ENCODE measurements at places on chromosomes 2 and 18.

DNA sequence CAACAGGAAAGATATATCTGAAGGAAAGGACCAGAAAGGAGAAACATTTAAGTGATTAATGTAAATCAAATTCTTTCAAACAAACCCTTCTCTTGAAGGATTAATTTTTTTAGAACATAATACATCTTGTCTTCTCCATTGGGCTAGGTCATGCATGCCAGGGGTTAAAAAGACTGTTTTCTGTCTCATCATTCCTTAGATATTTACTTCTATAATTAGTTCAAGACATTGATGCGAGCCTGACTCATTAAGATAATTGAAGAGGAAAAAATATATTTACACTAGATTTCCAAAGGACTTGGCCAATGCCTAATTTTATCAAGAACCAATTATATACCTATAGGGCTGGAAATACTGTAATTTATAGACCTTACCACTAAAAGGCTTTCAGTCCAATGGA lies 166.6 kb upstream of the SETBP1 start:
- DNase-seq: no peak

DNA sequence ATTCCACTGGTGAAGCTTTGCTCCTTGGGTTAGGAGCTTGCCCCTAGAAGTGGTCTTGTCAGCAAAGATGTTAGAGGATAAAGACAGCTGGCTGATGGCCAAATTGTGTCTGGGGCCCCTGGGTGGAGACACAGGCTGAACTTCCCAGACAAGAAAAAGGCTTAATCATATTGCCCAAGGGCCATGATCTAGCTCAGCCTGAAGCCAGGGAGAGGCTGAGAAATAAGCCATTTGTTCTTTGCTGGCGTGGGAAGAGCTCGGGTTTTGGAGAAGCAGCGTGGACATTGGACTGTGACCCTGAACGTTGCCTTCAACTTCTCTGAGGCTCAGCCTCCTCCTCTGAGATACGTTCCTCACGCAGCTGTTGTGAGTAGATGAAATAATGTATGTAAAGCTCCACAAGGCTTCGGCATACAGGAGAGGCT lies 153.0 kb downstream of the ZFP36L2 start:
- DNase-seq: no peak

- DNase-seq: no peak
Measured at GRCh38 chr2:193929131-193929530, 1727.9 kb upstream of the SLC39A10 start.

DNA sequence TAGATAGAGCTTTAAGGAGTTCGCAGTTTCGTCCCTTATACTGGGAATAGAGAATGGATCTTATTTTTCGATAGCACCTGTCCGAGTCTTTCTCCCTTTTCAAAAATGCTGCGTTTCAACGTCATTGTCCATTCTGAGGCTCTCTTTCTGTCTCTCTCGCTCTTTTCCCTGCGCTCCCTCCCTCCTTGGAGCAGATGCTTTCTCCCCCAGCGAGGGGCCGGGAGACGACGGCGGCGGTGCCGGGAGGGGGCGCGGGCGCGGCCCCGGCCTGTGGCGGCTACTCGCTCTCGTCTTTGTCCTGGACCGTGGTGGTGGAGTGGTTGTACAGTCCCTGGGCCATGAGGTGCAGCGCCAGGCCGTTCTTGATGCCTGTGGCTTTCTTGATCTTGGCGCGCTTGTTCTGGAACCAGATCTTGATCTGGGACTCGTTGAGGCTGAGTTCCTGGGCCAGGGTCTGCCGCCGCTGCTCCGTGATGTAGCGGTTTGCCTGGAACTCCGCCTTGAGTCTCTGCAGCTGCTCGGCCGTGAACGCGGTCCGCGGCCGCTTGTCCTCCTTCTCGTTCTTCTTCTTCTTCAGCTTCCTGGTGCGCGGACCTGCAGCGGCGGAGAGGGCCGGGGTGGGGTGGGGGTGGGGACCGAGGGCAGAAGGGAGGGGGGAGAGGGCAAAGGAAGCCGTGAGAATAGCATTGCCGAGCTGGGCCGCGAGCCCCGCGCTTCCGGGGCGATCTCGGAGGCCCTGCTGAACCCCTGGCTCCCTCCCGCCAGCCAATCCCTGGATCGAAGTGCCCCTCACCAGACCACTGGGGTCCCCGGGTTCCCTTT lies 4.6 kb downstream of the EN1 start:
- DNase-seq: no peak

DNA sequence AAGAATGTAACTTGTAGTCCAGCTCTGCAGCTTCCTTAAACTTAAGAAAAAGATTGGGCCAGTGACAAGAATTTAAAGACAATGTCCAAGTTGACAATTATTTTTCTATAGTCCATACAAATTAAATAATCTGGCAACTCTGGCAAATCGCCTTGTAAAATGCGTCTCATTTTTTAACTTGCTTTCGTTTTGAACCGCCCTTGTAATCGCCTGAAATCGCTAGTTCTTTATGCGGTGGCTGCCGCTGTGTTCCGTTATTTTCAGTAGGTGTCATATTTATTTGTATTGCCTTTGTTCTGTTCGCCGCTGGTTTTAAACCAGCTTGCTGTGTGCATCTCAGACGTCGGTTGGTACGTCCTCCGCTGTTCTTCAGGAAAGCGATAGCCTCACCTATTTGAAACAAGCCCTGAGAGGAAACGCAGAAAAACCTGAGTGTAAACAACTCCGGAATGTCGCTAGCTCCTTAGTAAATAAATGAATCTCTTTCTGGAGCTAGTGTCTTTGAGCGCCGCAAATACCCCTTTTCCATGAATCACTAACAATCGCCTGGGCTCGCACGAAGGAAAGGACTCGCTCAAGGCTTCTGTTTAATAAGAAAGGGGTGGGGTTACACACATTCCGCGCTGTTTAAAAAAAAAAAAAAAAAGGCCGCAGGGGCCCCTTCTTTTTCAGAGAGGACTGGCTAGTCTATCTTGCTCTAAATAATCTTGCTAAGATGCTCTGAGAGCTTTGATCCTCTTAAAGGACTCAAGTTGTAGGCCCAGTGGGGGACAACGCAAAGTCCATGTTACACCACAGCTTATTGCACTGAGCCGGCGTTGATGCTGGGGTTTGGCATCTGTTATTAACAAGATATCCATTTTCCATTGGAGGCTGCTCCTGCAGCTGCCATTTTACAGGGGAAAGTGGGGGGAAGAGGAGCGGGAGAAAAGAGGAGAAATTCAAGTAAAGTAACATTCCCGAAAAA lies 3.0 kb downstream of the HOXD8 start:
- DNase-seq: no peak

- no peak for DNase-seq
Measured at GRCh38 chr2:145203891-145204290, 684.0 kb upstream of the ZEB2 start.

Data from activated naive CD4-positive, alpha-beta T cell treated with Interleukin-2 at 50 U/mL for 16 hours (primary cell).